ENCODE measurements at places on chromosomes 6 and 20. TPM values are rescaled to one million over a fixed set of nuclear protein-coding genes. Genes with fewer than 3 reads are reported as not detected.

DNA sequence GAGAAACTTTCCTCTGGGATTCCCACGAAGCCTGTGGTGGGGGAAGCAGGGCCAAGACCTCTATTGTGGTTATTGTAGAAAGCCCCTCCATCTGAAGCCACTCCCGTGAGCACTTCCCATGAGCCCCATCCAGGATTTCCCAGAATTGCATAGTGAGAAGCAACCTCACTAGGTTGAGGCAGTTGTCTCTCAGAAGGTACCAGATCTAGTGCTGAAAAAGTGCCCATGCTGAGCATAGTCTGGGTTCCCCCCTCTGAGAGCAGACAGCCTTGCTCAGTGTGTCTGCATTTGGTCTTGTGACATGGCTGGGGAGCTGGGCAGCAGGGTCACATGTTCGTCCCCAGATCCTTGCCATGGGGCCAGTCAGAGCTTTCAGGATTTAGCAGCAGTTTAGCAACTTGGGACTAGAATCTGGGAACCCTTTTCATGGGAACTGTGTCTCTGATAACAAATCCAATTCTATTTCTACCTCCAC lies 38.6 kb downstream of the SLC9A8 start:
- H3K27ac ChIP-seq = no peak overlapping the region
- H3K27me3 ChIP-seq = no peaks in the 10 kb centered on the region

DNA sequence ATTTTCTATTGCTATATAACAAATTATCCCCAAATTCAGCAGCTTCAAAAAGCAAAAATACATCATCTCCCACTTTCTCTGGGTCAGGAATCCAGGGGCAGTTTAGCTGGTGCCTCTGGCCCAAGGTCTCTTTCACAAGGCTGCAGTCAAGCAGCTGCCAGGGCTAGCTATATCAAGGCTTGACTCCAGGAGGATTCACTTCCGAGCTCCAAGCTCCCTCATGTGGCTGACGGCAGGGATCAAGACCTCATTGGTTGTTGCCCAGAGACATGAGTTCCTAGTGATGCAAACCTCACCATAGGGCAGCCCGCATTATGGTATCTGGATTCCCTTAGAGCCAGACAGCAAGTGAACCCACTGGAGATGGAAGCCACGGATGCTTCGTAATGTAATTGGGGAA lies 1.3 kb upstream of the VNN1 start:
- H3K27ac ChIP-seq = no peak overlapping the region
- H3K36me3 ChIP-seq = no peaks in the 10 kb centered on the region
- DNase-seq = no peak
- H3K4me3 ChIP-seq = no peak overlapping the region

DNA sequence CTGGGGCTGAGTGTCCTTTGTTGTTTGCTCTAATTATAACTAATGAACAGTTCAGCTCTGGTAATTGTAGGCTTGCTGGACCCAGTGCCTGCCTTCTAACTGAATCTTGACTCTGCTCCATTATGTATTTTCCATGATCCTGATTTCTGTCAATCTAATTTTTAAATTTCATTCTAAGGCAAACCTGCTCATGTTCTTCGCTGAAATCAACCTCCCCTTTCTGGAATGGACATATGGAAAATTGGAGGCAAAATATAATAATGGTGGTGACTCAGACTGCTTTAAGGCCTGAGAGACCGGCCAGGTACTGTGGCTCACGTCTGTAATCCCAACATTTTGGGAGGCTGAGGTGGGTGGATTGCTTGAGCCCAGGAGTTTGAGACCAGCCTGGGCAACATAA lies 182.7 kb upstream of the AKAP12 start:
- no peak overlapping the region for H3K4me3 ChIP-seq
- peaks cover 12% of the 10 kb centered on the region for H3K4me1 ChIP-seq
- H3K27ac ChIP-seq = peak overlapping the region; percentile 94
- no peak for DNase-seq
- H3K36me3 ChIP-seq = no peaks in the 10 kb centered on the region

- no peaks in the 10 kb centered on the region for H3K27me3 ChIP-seq
- DNase-seq = no peak
- H3K4me3 ChIP-seq = no peak overlapping the region
- no peaks in the 10 kb centered on the region for H3K36me3 ChIP-seq
- H3K4me1 ChIP-seq = no peaks in the 10 kb centered on the region
- H3K27ac ChIP-seq = no peak overlapping the region
Observed at GRCh38 chr6:1984346-1984994, 260.9 kb downstream of the GMDS start.

CEP250 gene
- 9.2 TPM for total RNA-seq

GRCh38 chr6:159815410-159815809 lies 15.3 kb downstream of the PNLDC1 start:
- DNase-seq = no peak
- H3K4me1 ChIP-seq = no peaks in the 10 kb centered on the region
- H3K27me3 ChIP-seq = no peaks in the 10 kb centered on the region
- H3K36me3 ChIP-seq = no peaks in the 10 kb centered on the region
- no peak overlapping the region for H3K4me3 ChIP-seq

- no peaks in the 10 kb centered on the region for H3K36me3 ChIP-seq
- no peak overlapping the region for H3K27ac ChIP-seq
- H3K27me3 ChIP-seq = no peaks in the 10 kb centered on the region
- no peaks in the 10 kb centered on the region for H3K4me1 ChIP-seq
- no peak for DNase-seq
- H3K4me3 ChIP-seq = no peak overlapping the region
Observed at GRCh38 chr6:44940367-44940766, 387.8 kb upstream of the RUNX2 start.
